Heart right ventricle (tissue), 16 donors: ENCODE measurements at places on chromosomes 13 and 19. TPM values are rescaled to one million over a fixed set of nuclear protein-coding genes. Genes with fewer than 3 reads are reported as not detected.

GRCh38 chr13:19053561-19053960 lies 128.1 kb downstream of the TUBA3C start:
- DNase-seq: no peak

DNA sequence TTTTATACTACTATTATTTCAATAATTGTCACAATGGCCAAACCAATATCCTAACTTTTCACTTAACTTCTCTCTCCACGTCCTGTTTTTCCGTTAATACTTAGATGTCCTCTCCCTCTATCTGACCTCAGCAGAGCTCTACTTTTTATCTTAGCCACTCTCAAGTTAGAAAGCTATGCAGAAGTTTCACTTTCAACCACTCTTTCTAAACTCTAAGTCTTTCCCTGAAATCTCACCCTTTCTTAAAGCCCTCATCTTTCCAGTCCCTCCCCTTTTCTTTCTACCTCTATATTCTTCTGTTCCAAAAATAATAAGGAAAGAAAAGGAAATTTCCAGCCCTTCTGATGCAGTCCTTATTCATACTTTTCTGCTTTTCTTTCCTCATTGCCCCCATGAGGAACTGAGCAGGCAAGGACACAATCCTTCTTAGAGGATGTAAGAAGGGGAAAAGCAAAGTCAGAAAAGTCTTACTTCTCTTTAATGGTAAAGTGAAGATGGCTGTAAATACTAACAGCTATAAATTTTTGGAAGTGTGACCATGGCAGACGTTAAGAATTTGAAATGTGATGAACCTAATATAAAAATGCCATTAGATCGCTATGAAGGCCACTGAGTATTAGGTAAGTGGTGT lies 23.0 kb downstream of the FAM216B start:
- DNase-seq: no peak

GRCh38 chr19:55156202-55157063 lies 1.1 kb downstream of the TNNI3 start:
- DNase-seq: peak; percentile 69

- DNase-seq: no peak
Observed at GRCh38 chr13:44808185-44808584, 181.1 kb downstream of the NUFIP1 start.

GRCh38 chr13:73168953-73169401 lies 110.2 kb downstream of the KLF5 start:
- DNase-seq: no peak

DNA sequence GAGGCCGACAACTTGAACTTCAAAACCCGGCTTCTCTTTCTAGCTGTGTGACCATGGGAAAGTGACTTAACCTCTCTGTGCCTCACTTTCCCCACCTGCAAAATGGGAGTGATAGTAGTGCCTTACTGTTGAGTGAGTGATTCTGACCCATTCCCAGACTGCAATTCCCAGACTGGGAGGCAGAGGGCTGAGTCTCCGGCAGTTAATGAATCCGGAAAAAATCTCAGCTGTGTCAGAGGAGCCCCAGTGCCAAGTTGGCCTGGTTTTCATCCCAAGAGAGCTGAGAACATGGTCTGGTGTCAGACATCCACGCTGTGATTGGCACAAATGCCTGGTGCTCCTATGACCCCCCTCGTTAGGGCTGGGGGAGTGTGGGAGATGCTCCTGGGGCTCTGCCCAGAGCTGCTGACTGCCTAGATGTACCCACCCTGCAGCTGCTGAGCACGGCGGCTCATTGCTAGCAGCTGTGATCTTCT lies 50.0 kb downstream of the PIN1 start:
- peak; percentile 28 for DNase-seq

DNA sequence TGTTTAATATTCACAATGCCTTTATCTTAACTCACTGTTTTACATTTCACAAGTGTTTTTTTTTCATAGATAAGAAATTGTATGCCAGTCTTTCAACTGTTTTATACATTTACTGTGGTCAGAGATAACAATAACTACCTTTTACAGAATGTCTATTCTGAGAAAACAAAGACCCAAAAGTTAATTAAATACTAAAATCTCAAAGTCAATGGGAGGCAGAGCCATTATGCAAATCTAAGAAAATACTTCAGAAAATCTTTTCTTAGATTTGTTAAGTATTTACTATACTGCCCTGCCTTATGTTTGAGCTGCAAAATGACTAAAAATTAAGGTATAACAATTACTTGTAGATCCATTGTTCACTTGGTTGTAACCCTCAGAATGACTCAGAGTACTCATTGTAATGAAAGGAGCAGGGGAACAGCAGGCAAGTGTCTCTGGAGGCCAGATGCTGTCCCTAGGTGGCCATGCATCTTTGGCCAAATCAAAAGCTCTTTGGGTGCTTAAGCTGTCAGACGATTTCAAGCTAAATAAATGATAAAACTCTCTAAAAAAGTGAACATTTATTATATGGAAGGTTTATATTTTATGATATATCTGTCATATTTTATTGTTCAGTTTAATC lies 770.1 kb upstream of the PCDH20 start:
- no peak for DNase-seq

The WASF3 gene
- total RNA-seq: 7.5 TPM

DNA sequence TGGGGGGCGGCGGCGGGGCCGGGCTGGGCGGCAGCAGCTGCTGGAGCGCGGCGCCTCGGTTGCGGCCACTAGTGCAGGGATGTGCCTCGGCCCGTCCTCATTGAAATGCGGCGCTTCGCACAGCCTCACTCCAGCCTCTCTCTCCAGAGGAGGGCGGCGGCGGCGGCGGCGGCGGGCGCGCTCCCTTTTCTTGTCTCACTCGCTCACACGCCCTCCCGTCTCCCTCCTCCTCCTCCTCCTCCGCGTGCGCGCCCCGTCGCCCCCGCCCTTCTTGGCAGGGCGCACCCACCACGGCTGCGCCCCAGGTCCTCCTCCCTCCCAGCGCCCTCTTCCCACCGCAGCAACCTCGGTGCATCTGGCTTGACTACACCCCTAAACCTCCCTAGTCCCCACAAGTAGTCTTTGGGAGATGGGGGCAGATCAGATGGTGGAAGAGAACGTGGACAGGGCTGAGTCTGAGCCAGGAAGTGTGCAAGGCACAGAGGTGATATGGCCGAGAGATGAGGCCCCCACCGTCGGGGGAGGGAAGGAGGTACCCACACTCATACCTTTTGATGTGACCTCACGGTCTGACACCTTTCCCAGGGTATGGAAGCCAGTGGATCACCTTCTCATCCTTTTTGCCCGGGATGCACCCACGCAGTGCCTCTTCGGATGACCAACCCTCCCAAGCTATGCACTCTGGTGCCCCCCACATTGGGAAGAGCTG lies at the start of gene DCLK1:
Gene DCLK1 (minus strand): TSS at position 161 of the 709 bp plus-strand sequence.
- DNase-seq: peak; percentile 79
